MM.1S (cell line): ENCODE measurements at places on chromosomes 2 and 18.

DNA sequence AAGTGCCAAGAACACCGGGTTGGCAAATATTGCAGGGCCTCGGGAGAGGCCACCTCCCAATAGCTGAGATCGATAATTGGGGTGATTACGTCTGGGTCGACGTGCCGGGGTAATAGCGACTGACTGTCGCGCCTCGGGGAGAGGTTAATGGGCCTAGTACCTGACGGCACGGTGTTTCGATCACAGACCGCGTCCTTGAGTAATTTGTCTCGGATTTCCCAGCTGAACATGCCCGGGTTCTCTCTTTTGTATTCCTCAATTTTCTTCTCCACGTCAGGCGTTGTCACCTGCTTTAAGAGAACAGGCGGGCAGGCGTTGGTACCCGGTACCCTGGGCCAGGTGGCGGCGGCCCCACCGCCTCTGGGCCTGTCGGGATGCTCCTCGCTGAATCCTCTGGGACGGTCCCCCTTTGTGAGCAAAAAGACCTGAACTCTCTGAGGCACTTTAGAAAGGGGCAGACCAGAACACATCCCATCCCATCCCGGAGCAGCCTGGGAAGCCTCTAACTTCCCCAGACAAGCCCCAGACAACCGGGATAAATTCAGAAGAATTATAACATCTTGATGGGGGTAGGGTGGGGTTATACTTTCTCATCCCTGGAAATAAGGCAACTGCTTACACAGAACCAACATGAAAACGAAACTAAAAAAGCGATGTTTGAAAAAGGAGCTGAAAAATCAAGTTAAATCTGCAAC lies 3.3 kb downstream of the PAX3 start:
- peak; percentile 16 for DNase-seq

DNA sequence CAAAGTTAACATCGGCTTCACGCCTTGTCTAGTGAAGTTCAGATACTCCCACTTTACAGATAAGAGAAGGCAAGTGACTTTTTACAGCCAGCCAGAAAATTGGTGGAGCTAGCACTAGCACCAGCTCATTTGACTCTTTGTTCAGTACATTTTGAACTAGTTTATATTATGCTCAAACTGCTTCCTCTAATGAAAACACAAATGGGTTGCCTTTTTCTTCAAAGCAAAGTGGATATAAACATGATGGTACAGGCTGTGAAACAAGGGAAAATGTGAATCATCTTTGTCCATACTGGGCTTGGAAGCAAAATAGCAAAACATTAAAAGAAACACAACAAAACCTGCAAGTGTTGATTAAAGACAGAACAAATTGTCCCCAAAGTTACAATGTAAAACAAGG lies 99.6 kb upstream of the LHCGR start:
- no peak for DNase-seq

- DNase-seq, result no peak
Measured at GRCh38 chr2:222108957-222109585, 189.7 kb downstream of the PAX3 start.

GRCh38 chr2:230905448-230906421 lies 19.3 kb downstream of the GPR55 start:
- DNase-seq, result no peak

GRCh38 chr2:204491528-204491927 lies 53.7 kb upstream of the PARD3B start:
- DNase-seq, result no peak
